ENCODE measurements at places on chromosomes 4 and X.

- no peak for DNase-seq
Observed at GRCh38 chrX:152276277-152276676, 137.9 kb upstream of the MAGEA10 start.

DNA sequence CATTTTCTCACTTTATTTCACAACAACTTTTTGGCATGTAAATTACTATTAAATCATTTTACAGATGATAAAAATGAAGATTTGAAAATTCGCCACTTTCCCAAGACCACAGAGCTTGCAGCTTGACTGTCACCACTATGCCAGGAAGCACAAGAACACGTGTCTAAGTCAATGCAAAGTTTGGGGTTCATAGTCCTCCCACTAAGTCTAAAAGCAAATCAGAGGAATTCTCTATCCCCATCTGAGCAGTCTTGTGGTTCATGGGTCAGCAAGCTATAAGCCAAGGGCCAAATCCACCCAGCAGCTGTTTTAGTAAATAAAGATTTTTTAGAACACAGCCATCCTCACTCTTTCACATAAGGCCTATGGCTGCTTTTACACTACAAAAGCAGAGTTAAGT, 833.3 kb upstream of the INTU start:
- no peak for DNase-seq

GRCh38 chr4:4542774-4543485, 1.1 kb upstream of the STX18 start:
- DNase-seq: no peak

DNA sequence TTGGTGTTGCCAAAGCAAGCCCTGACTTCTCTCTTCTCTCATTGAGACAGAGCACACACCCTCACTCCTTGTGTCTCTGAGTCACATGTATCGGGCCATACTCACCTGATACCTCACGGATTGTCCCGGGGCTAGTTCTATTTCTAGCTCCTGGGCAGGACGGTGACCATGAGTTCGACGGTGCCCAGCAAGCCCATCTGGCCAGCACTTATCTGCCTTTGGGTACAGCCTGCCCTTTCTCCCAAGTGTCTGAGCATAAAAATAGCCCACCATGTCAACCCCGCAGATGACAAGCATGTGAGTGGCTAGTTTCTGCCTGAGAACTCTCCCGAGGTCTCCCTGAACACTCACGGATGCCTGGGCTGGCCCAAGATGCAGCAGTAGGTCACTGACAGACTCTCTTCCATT, 158.5 kb downstream of the DHRSX start:
- no peak for DNase-seq

DNA sequence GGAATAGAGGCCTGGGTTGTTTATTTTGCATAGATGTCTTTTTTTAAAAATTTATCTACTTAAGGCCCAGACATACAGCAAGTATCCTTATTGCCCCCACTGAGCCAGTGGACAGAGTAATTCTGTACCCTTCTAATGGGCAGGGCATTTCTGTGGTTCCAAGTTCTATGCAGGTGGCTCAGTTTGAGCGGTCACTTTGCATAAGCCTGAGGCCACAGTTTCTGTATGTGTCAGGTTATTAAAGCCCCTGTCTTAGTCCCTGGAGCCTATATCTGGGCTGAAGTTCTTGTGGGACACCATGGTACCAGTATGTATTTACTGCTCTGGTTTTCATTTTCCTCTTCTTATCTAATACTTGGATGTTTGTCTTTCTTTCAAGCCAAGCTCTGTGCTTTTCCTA, 168.8 kb downstream of the MID1IP1 start:
- no peak for DNase-seq

Measured in activated CD8-positive, alpha-beta memory T cell treated with anti-CD3 and anti-CD28 coated beads for 4 hours (primary cell).